ENCODE measurements at places on chromosomes 7 and 10.

DNA sequence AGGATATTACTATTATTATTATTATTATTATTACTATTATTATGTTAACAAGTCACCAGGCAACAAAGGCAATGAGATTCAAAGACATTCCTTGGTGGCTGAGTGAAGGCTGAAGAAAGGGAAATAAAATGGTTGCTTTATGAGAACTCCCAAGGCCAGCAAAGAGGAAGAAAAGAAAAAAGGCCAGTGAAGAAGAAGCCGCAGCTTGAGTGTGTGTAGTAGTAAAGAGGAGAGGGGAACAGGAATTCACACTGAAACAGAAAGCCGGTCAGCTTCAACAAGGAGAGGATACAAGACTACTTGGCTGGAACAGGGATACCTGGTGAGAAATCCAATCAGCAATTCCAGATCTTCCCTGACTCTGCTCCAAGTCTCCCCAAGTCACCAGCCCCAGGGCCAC, 42.4 kb downstream of the PLXNA4 start:
- DNase-seq, result no peak

- DNase-seq, result no peak
Measured at GRCh38 chr10:6254201-6254600, 51.5 kb downstream of the PFKFB3 start.

DNA sequence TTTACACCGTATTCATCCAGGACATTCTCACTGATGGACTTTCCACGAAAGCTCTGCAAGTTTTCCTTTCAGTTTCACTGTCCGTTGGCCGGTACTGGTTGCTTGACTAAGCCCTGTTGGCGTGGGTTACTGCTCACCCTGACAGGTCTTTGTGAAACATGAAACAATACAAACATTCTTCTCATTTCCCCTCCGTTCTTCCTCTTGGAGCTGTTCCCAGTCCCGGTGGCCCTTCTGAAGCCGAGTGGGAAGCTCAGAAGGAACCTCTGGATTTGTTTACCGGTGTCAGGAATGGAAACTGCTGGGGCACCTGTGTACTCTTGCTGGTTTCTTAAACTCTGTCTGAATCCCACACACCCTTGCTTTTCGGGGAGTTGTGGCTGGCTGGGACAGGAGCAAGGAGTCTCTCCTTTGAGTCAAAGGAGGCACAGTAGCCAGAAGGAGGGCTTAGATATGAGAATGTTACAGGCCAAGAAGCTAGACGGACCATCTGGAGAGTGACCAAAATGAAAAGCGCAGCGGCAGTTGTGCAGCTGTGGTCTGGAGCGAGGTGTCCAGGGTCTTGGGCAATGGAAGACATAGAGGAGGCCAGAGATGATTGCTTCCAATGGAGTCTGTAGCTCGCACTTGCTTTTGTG, 45.7 kb downstream of the LYZL2 start:
- peak; percentile 84 for DNase-seq

DNA sequence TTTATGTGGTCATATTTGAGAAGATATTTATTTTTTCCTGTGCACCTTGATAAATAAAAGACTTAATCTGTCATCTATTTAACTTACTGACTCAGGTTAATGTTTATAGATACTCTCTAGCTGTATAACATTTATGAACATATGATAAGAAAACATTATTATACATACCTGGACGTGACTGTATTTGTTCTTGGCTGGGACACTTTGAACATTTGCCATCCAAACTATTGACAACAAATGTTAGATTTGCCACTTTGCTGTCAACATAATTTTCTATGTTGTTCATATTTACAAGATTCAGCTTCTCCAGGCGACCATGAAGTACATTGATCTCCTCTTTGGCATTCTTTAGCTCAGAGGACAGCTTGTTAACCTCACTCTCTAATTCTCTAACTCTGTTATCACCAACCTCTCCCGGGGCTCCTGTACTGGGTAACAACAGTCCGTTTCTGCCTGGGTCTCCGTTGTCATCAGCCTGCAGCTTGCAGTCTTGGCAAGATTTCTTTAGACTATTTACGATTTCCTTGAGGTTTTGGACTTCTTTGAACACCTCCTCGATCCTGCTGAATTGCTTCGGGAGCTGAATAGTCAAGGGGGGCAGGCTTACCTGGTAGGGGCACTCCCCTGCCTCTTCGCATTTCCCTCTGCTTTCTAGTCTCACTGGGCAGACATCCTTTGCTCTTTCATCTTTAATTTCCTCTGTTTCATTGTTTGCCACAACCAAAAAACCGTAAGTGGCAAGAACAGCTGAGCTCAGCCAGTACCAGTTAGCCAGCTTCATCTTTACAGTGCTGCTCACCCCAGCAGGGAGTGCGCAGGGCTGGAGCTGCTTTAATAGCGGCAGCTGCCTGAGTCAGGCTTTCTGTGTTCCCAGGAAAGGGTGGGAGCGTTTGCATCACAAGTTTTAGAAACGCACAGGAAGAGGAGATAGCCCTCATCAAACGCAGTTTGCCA, at the start of gene FGL2:
TSS of gene FGL2 (minus strand) at position 807 of the 954 bp plus-strand sequence. CDS start at position 781, 26 bp downstream.
- DNase-seq, result peak; percentile 88

Measured in right atrium auricular region (tissue), 2 donors.